Smooth muscle cell of the coronary artery (primary cell): ENCODE measurements at places on chromosomes 7 and 10. TPM values are rescaled to one million over a fixed set of nuclear protein-coding genes. Genes with fewer than 3 reads are reported as not detected.

The GPR22 gene
- total RNA-seq, result not detected in 2 replicates

The JAKMIP3 gene
- 0.08 and 0.35 TPM in 2 replicates for total RNA-seq

The FAM200A gene
- total RNA-seq, result 4.6 and 5.1 TPM in 2 replicates

The AGAP3 gene
- total RNA-seq, result 31.1 and 36.3 TPM in 2 replicates

The ADAM12 gene
- 20.8 and 56.4 TPM in 2 replicates for total RNA-seq

The MSMB gene
- total RNA-seq, result not detected in 2 replicates

The IMMP2L gene
- 8.3 and 14.6 TPM in 2 replicates for total RNA-seq

The SEMA3A gene
- total RNA-seq, result 6.0 and 91.7 TPM in 2 replicates

The OPN1SW gene
- total RNA-seq, result not detected in 2 replicates

The CRYGN gene
- total RNA-seq, result not detected in 2 replicates

The TACC2 gene
- total RNA-seq, result 1.8 and 6.2 TPM in 2 replicates

The CXCL12 gene
- total RNA-seq, result 197 and 235 TPM in 2 replicates

The LIPF gene
- not detected in 2 replicates for total RNA-seq

The DNAJC12 gene
- total RNA-seq, result 0.70 and 3.0 TPM in 2 replicates

The DLG5 gene
- 22.2 and 52.4 TPM in 2 replicates for total RNA-seq

The SPDYE1 gene
- total RNA-seq, result not detected in 2 replicates

The SUN3 gene
- total RNA-seq, result not detected in 2 replicates

The PRF1 gene
- total RNA-seq, result not detected in 2 replicates

The CASD1 gene
- total RNA-seq, result 7.6 and 12.4 TPM in 2 replicates

The GIMAP4 gene
- 0.35 TPM in 1 of 2 replicates, not detected in the other for total RNA-seq

The AFAP1L2 gene
- 0.08 and 0.47 TPM in 2 replicates for total RNA-seq

The BTBD16 gene
- total RNA-seq, result under 0.01 TPM in 1 of 2 replicates, not detected in the other

The TAS2R3 gene
- total RNA-seq, result 0.68 and 1.8 TPM in 2 replicates

The NRP1 gene
- total RNA-seq, result 185 and 332 TPM in 2 replicates

The TSPAN14 gene
- total RNA-seq, result 13.5 and 15.6 TPM in 2 replicates

The SORBS1 gene
- total RNA-seq, result 0.23 and 0.38 TPM in 2 replicates

The BICC1 gene
- 91.9 and 102 TPM in 2 replicates for total RNA-seq

The GNA12 gene
- total RNA-seq, result 19.8 and 38.0 TPM in 2 replicates

The WNT2 gene
- 0.08 and 1.6 TPM in 2 replicates for total RNA-seq

The SFTPA1 gene
- not detected in 2 replicates for total RNA-seq

The UTF1 gene
- total RNA-seq, result not detected in 2 replicates

The SNCG gene
- total RNA-seq, result 48.3 and 77.0 TPM in 2 replicates

The HIPK2 gene
- 4.2 and 4.4 TPM in 2 replicates for total RNA-seq

The MYO1G gene
- 0.08 TPM in 1 of 2 replicates, not detected in the other for total RNA-seq

The C10orf67 gene
- not detected in 2 replicates for total RNA-seq

The CYP2C18 gene
- not detected in 2 replicates for total RNA-seq

The AKR1E2 gene
- 10.5 and 51.6 TPM in 2 replicates for total RNA-seq

The SLC26A5 gene
- not detected in 2 replicates for total RNA-seq

The FEZF1 gene
- not detected in 2 replicates for total RNA-seq
